Activated T-helper 1 cell treated with anti-CD3 and anti-CD28 coated beads, Interleukin-2, amount 50 U/mL, for 16 hours (primary cell): ENCODE measurements at places on chromosomes 2 and 18.

- DNase-seq = no peak
Measured at GRCh38 chr18:76358774-76359173, 136.3 kb downstream of the ZNF516 start.

DNA sequence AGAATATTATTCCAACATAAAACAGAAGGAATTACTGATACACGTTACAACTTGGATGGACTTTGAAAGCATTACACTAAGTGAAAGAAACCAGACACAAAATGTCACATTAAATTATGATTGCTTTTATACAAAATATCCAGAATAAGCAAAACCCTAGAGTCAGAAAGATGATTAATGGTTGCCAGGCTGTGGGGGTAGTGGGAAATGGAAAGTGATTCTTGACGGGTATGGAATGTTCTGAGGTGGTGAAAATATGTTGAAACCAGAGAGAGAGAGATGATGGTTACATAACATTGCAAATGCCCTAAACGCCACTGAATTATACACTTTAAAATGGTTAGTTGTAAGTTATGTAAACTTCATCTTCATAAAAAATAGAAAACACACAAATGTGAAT lies 1057.2 kb upstream of the TMEFF2 start:
- DNase-seq = no peak

DNA sequence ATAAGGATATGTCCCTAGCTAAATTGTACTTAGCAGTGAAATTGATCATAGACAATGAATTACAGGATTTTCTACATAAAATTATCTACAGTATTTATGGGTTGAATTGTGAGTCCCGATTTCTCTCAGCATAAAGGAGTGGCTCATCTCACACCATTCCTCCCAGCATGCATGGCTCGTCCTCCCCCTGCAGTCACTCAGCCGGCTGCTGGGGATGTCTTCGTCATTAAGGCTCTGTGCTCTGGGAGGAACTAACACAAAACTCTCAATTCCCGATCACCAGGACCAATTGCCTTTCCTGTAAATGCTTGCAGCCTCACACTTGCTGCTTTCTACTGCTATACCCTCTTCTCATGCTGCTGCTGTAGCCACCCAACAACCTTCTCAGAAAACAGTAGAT lies 75.9 kb downstream of the TXNL1 start:
- no peak for DNase-seq

DNA sequence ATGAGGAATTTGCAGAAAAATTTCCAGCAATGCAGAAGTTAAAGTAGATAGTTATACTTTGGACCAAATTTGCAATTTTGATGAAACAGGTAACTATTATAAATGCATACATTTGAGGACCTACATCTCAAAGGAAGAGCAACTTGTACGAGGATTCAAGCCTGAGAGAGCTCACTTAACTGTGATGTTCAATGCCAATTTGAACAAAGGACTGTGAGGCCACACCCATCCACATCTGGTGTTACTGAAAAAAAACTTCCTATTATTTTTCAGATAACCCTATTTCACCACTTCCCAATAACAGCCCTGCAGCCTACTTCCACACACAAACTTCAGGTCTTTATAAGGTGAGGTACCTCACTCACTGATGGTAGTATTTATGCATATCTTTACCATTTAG lies 203.5 kb upstream of the NABP1 start:
- no peak for DNase-seq
